Spleen (tissue), 13 donors: ENCODE measurements at places on chromosomes 1 and 21. TPM values are rescaled to one million over a fixed set of nuclear protein-coding genes. Genes with fewer than 3 reads are reported as not detected.

- DNase-seq: no peak
Observed at GRCh38 chr1:30106125-30106524, 617.3 kb downstream of the MATN1 start.

Gene FMO5
- 10.5 TPM for total RNA-seq

- DNase-seq: no peak
Observed at GRCh38 chr1:228339059-228339704, 67.5 kb downstream of the TRIM11 start.

Gene C1orf226
- 1.5 TPM for total RNA-seq

DNA sequence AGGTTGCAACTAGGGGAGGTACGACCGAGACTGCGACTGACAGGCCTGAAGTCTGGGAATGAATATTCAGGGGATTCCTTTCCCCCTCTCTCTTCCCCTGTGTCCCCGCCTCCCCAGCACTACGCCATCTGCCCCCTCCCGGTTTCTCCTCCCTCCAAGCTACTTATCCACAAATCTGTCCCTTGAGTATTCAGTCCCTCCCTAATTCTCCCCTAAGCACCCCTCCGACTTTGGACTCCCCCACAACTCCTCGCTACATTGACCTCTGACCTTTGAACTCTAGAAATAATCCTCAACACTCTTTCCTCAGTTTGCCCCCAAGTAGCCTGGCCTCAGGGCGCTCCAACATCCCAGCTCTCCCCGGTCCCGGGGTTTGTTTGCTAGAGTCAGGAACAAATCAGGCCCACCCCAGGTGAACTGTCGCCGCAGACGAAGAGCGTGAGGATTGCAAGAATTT is 393 bp downstream of the LYSMD1 start:
- peak; percentile 88 for DNase-seq

GRCh38 chr1:101905283-101905835 is 91.4 kb downstream of the OLFM3 start:
- no peak for DNase-seq

Gene HCN3
- 1.5 TPM for total RNA-seq

GRCh38 chr1:184296466-184297243 is 90.2 kb upstream of the C1orf21 start:
- DNase-seq: peak; percentile 79

DNA sequence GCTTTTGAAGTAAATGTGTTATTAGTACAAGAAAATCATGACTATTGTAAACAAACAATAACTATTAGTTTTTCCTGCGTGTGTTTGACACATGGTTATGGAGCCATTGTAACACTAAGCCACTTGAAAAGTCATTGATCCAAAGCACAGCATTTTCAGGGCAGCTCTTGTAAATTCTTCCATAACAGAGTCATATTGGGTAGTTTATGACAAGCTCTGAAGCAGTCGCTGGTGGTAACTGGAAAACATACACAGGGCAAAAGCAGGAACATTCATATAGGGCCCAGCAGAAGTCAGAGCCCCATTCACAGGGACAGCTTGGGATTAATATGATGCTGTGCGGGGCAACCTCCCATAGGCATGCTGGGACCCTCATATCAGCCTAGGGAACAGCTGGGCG is 483.2 kb upstream of the PTBP2 start:
- no peak for DNase-seq

DNA sequence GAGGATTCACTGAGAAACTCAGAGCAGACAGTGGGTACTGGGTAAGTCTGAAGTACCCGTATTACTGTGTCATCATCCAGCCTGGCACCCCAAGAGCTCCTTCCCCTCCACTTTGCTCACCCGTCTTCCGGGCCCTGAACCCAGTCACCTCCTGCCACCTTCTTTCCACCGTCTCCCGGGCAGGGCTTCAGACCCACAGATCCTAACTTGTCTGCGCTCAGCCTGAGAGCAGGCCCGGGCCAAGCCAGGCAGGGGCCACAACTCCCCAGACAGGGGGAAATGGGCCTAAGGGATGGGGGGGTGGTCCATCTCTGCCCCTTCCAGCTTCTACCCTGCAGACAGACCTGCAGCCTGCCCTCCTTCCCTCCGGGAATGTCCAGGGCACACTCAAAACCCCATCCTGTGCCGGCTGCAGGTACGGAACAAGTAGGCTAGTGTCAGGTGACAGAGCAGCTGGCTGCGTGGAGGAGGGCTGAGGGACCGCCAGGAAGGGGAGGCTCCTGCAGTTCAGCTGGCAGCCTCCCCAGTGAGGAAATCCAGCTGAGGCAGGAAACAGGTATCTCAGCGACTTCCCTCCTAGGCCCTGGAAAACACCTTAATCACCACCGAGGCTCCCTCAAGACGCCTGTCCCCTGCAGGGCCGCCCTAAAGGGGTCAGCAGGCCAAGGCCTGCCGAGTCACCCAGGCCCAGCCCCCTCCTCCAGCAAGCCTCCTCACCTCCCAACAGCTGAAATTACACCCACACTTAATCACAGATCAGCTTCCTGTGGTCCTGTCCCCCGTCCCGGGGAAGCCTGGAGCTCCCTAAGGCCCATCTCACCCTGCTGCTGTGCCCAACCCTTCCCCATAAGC is 3.5 kb downstream of the HSPG2 start:
- DNase-seq: no peak

DNA sequence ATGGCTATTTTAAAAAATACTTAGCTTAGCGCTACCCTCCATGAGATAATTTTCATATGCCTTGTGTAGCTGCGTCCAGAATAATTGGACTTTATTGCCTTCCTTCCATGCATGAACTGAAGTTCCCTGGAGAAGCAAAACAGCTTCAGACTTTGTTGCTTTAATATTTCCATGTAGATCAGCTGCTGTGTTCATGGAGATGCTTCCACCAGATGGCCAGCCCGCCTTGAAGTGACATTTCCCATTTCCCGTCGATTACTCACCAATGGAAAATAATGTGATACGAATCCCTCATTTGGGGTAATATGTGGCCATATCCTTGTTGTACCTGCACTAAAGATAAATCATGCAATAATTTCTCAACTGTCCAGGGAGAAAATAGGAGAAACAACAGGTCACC is 47.4 kb upstream of the CLDN14 start:
- no peak for DNase-seq

Gene NDUFS5
- 89.7 TPM for total RNA-seq

Gene PTPN14
- 28.5 TPM for total RNA-seq

- peak; percentile 63 for DNase-seq
Observed at GRCh38 chr1:77282866-77283539, 1.2 kb downstream of the AK5 start.

DNA sequence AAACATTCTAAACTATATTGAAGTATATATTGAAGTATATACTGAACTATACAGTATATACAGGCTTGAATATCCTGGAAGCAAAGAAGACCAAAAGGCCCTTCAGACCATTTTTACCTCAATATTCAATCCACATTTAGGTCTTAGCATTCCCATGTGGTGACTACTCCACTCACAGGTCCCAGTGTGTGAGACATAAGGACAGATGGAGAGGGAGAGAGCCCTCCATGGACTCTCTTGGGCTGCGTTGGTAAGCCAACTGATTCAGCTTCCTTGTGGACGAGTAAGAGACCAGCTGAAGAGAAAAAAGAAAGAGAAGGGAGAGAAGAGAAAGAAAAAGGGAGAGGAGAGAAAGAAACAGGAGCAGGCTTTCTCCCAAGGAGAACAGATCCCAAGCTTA is 37.3 kb upstream of the ZRANB2 start:
- DNase-seq: no peak

GRCh38 chr1:229033480-229033879 is 237.4 kb upstream of the RAB4A start:
- DNase-seq: no peak

GRCh38 chr1:201750120-201750519 is 78.8 kb upstream of the IPO9 start:
- no peak for DNase-seq

DNA sequence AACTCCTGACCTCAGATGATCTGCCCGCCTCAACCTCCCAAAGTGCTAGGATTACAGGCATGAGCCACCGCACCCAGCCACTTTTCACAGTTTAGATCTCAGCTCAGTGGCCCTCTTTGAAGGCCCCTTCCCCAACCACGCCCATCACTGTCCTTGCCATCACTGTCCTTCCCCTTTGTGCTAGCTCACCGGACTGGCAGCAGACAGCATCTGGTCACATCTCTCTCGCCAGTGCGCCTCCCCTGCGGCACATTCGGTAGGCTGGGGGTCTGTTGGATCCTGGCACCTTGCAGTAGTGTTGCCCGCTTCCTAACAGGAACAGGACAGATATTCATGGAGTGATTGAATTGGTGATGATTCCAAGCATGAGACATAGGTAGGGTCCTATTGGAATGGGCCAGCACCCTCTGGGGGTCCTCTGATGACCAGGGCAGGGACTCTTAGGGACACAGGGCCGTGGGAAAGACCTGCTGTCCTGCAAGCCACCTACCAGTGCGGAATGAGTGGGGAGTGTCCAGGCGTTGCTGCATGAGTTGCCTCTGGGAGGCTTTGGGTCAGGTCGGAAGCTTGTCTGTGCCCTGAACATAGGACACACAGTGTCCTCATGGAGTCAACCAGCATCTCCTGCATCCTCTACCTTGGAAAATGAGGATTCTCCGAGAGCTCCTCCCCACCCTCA is 178.8 kb upstream of the VAMP3 start:
- DNase-seq: peak; percentile 41

DNA sequence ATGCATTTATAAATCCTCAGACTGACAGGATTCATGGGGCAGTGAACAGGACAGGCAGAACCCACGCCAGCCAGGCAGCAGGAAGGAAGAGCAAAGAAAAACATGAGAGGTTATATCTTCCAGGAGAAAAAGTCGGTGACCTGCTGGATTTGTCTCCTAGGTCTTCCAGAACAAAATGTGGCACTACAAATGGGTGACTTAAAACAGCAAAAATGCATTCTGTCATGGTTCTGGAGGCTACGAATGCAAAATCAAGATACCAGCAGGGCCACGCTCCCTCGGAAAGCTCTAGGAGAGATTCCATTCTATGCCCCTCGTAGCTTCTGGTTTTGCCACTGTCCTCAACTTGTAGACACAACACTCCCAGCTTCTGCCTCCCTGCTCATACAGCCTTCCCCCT is 63.4 kb downstream of the PSMG1 start:
- DNase-seq: no peak

DNA sequence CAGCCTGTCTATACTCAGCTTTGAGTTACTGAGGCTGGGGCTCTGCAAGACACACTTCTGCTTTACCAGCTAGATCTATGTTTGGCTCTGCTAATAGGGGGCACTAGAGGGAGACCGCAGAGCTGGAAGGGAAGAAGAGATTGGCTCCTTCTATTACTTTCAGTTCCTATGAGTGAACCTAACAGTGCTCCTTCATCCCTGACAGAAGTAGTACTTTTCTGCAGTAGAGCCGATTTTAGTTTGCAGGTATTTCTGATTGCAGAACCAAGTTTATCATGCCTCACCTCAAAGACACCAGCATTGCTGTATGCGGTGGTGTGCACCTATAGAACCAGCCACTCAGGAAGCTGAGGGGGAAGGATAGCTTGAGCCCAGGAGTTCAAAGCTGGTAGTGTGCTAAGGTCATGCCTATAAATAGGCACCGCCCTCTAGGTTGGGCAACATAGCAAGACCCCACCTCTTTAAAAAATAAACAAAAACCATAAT is 5.7 kb upstream of the ZDHHC18 start:
- DNase-seq: no peak

- DNase-seq: no peak
Observed at GRCh38 chr1:234555390-234556024, 54.5 kb downstream of the IRF2BP2 start.

Gene OPTC
- total RNA-seq: not detected

DNA sequence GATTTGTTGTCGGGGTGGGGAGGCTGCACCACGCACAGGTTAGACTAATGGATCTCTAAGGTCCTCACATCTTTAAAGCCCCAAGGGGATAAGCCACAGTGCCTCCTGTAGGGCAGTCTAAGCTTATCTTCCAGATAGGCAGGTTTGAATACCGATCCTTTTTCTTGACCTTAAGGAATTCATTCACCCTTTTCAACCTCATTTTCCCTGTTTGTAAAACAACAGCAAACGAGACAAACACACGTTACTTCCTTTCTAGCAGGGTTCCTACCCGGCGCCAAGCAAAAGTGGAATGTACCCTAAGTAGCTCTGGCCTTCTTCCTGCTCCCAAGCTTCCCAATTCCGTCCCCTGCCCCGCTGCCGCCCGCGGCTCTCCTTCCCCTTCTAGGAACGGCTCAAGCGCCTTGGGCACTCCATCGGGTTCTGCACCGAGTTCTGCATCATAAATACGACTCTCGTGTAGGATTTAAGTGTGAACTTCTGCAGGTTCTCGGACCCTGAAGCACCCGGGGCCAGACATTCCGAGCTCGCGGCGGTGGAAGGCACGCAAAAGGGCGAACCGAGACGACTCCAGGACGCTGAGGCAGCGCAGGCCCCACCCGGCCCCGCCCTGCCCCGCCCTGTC is 548 bp upstream of the CDC20 start:
- DNase-seq: no peak

Gene WNT4
- 0.07 TPM for total RNA-seq

GRCh38 chr1:54001591-54001990 is 16.4 kb downstream of the LDLRAD1 start:
- DNase-seq: no peak

DNA sequence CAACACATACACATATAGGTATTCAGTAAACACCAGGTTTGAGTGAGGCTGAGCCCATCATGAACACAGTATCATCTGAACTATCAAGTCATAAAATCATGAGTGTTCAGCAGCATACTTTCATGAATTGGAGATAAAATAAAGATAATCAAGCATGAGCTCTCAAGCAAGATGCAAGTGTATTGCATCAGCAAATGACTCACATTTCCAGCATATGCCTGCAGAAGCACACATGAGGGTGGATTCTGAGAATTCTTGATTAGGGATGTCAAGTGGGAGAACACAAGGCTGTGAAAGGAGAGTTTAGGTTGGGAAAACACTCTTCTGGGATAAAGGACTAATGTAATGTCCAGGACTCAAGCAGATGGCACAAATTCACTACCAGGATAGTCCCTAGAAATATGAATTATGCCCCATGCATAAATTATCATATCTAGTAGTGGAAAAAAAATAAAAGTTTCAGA is 299.2 kb downstream of the SRGAP2C start:
- DNase-seq: no peak

- DNase-seq: no peak
Observed at GRCh38 chr1:151011154-151011850, 3.1 kb downstream of the PRUNE1 start.

DNA sequence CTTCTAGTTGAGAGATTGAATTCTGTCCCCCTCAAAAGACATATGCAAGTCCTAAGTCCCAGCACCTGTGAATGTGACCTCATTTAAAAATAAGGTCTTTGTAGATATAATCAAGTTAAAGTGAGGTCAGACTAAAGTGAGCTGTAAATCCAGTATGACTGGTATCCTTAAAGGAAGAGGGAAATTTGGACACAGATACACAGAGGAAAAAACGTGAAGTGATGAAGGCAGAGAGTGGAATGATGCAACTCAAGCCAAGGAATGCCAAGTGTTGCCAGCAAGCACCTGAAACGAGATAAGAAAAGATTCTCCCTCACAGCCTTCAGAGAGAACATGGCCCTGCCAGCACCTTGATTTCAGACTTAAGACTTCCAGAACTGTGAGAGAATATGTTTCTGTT is 444.7 kb upstream of the VAMP3 start:
- DNase-seq: no peak

Gene ACKR1
- total RNA-seq: 111 TPM

Gene C8A
- not detected for total RNA-seq
